ENCODE measurements at places on chromosomes 5 and 9. TPM values are rescaled to one million over a fixed set of nuclear protein-coding genes. Genes with fewer than 3 reads are reported as not detected.
A peak's percentile ranks its signal among the peaks of the same experiment; 100 is the strongest.

Gene FCN2
- total RNA-seq = not detected

Gene PAIP2
- 96.0 TPM for total RNA-seq

Gene PLPP7
- total RNA-seq = 0.21 TPM

Gene CNTNAP3B
- total RNA-seq = not detected

Gene MLANA
- total RNA-seq = not detected

Gene GFPT2
- not detected for total RNA-seq

Gene IFNE
- total RNA-seq = not detected

Gene PCDHAC2
- not detected for total RNA-seq

Gene SMIM3
- 8.9 TPM for total RNA-seq

GRCh38 chr9:7802666-7803065 is 3.1 kb upstream of the DMAC1 start:
- peaks cover 20% of the 10 kb centered on the region for H3K4me1 ChIP-seq
- DNase-seq = no peak
- peaks cover 9% of the 10 kb centered on the region for H3K36me3 ChIP-seq
- no peaks in the 10 kb centered on the region for H3K27me3 ChIP-seq

GRCh38 chr9:74083681-74084433 is 413.3 kb upstream of the RORB start:
- no peaks in the 10 kb centered on the region for H3K27me3 ChIP-seq
- no peaks in the 10 kb centered on the region for H3K4me1 ChIP-seq
- H3K27ac ChIP-seq = no peak overlapping the region
- H3K4me3 ChIP-seq = no peak overlapping the region
- no peaks in the 10 kb centered on the region for H3K36me3 ChIP-seq
- DNase-seq = no peak

- H3K4me3 ChIP-seq = no peak overlapping the region
Measured at GRCh38 chr5:78005021-78005785, 229.1 kb upstream of the TBCA start.

DNA sequence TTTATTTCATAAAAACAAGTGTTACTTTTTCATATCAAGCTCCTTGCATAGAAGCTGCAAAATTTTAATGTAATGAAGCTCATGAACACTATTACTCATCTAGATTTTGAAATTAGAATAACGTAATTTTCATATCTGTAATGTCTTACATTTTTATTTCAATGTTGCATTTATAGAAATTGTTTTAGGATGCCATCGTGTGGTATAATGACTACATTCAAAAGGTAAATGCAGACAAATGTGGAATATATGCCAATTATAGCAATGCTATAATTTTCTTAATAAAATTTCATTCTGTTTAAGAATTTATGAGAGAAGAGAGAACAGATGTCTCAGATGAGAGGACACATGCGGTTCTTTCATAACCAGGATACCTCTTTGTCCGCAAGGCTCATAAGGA is 230.2 kb downstream of the TMEM232 start:
- no peak overlapping the region for H3K27ac ChIP-seq
- no peaks in the 10 kb centered on the region for H3K4me1 ChIP-seq
- no peak for DNase-seq
- H3K36me3 ChIP-seq = no peaks in the 10 kb centered on the region

- no peak for DNase-seq
- H3K4me1 ChIP-seq = no peaks in the 10 kb centered on the region
- no peak overlapping the region for H3K4me3 ChIP-seq
Measured at GRCh38 chr5:147176422-147176821, 58.4 kb upstream of the STK32A start.

DNA sequence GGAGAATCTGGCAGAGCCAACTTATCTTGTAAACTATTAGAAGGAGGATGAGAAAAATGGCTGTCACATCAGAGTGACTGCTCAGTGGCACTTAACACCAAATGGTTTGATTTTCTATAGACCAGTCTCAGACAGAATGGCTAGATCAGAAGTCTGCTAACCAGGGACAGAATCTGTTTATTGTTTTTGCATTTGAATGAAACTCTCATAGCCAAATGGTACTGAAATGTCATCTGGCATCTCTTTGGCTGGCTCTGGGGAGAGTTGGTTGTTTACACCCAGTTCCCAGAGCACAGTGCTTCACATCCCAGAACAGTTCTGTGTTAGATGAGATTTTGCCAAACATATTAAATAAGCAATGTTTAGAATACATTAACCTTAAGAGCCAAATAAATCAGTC is 106.6 kb upstream of the HMHB1 start:
- no peaks in the 10 kb centered on the region for H3K4me1 ChIP-seq
- no peaks in the 10 kb centered on the region for H3K27me3 ChIP-seq

DNA sequence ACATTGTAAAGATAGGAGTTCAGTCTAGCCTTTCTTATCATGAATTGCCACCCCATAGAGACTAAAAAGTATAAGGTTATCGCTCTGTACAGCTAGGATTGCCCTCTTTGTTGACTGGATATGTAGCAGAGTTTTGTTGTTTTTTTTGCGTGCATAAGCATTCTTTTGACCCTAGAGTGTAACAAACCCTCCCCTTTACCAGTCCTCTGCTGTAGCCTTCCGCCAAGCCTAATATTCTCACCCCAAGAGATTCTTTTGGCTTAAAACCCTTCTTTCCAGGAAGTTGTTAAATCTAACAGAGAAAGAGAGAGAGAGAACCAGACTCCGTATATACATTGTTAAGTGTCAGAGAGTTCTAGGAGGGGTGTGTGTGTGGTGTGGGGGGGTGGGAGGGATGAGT is 113.9 kb downstream of the FGF1 start:
- H3K27ac ChIP-seq = no peak overlapping the region
- H3K27me3 ChIP-seq = no peaks in the 10 kb centered on the region
- peaks cover 5% of the 10 kb centered on the region for H3K4me1 ChIP-seq
- H3K4me3 ChIP-seq = no peak overlapping the region
- no peak for DNase-seq
- H3K36me3 ChIP-seq = no peaks in the 10 kb centered on the region

DNA sequence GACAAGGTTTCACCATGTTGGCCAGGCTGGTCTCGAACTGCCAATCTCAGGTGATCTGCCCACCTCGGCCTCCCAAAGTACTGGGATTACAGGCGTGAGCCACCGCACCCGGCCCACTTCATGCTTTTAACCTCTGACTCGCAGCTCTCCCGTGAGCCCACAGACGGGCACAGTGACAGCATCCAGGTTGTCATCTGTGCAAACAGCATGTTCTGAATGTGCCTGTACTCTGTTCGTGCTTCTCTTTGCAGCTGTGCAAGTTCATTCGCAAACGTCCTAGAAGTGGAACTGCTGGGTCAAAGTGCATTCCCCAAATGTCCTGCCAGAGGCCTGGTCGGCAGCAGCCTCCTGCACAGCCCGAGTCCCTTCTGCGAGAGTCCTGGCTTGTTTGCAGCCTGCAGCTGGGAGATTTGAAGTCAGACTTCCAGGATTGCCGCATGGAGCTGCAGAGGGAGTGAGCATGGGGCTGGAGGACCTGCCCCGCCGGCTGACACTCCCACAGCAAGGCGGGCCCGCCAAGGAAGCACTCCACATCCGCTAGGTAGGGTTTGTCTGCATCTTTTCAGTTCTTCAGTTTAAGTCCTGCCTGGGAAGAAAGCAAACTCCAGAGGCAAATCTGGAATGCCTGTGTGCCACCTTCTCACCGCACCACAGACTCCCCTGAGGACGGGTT is 3.4 kb downstream of the BRD3OS start:
- peaks cover 14% of the 10 kb centered on the region for H3K36me3 ChIP-seq
- peaks cover 9% of the 10 kb centered on the region for H3K4me1 ChIP-seq
- no peak for DNase-seq
- no peaks in the 10 kb centered on the region for H3K27me3 ChIP-seq
- H3K4me3 ChIP-seq = no peak overlapping the region

- peaks cover 10% of the 10 kb centered on the region for H3K36me3 ChIP-seq
- peak overlapping the region; percentile 28 for H3K27ac ChIP-seq
- no peak for DNase-seq
- peaks cover 3% of the 10 kb centered on the region for H3K27me3 ChIP-seq
- peaks cover 10% of the 10 kb centered on the region for H3K4me1 ChIP-seq
Measured at GRCh38 chr9:129406278-129407225, 214.3 kb downstream of the C9orf50 start.

DNA sequence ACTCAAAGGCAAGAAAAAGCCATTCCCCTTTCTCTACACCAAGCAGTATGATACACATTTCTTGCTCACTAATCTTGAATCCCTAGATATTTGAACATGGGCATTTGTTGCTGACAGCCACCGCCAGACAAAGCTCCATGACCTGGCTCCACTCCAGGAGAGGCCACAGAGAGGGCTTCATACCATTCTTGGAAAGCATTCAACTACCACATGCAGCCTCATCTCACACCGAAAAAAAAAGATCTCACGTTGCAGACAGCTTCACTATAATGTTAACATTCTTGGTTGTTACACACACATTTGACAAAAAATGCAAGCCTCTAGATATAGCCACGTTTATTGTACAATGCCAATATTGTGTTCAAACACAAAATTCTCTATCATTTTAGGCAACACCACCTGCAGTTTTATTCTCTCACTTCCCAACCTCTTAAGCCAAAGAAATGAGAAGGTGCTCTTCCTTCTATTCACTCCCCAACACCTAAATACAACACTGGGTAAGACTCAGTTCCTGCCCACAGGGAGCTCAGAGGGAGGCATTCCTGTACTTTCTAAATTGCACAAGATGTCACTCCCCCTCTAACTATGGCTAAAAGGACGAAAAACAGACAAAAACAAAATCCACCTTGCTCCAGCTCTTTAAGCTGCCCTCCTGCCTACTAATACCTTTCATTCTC is 222.4 kb downstream of the TSSK1B start:
- H3K27ac ChIP-seq = no peak overlapping the region
- H3K4me3 ChIP-seq = no peak overlapping the region
- H3K4me1 ChIP-seq = no peaks in the 10 kb centered on the region
- no peaks in the 10 kb centered on the region for H3K36me3 ChIP-seq
- H3K27me3 ChIP-seq = no peaks in the 10 kb centered on the region

- H3K27ac ChIP-seq = no peak overlapping the region
- H3K27me3 ChIP-seq = peaks cover 13% of the 10 kb centered on the region
- H3K4me3 ChIP-seq = no peak overlapping the region
- no peak for DNase-seq
- peaks cover 8% of the 10 kb centered on the region for H3K4me1 ChIP-seq
- H3K36me3 ChIP-seq = no peaks in the 10 kb centered on the region
Measured at GRCh38 chr5:32504989-32505596, 60.6 kb upstream of the ZFR start.

DNA sequence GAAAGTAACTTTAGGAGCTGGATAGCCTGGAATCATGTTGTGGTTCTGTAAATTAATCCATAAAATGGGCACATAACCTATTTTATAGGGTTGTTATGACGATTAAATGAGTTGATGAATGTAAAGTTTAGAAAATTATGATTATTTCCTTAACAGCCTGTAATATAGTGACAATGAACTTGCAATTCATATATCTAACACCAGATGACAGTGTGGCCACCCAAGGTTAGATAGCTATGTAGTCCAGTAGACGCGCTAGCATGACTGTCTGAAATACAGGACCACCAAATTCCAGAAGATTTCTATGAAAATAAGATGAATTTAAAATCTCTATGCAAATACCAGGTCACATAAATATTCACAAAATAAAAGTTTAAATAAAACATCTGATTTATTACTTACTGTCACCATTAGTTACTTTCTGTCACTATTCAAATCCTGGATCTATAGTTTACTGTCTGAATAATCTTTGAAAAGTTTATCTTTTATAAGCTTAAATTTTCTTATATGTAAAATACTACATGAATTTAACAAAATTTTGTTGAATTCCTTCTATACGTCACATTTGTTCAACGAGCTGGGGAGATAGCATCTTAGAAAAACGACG is 26.1 kb upstream of the MACIR start:
- no peak overlapping the region for H3K27ac ChIP-seq
- H3K27me3 ChIP-seq = peaks cover 29% of the 10 kb centered on the region
- no peaks in the 10 kb centered on the region for H3K36me3 ChIP-seq
- H3K4me3 ChIP-seq = no peak overlapping the region
- peak; percentile 27 for DNase-seq

GRCh38 chr5:139985290-139985689 is 57.8 kb downstream of the NRG2 start:
- H3K36me3 ChIP-seq = no peaks in the 10 kb centered on the region
- no peaks in the 10 kb centered on the region for H3K4me1 ChIP-seq
- H3K27me3 ChIP-seq = peaks cover 22% of the 10 kb centered on the region

DNA sequence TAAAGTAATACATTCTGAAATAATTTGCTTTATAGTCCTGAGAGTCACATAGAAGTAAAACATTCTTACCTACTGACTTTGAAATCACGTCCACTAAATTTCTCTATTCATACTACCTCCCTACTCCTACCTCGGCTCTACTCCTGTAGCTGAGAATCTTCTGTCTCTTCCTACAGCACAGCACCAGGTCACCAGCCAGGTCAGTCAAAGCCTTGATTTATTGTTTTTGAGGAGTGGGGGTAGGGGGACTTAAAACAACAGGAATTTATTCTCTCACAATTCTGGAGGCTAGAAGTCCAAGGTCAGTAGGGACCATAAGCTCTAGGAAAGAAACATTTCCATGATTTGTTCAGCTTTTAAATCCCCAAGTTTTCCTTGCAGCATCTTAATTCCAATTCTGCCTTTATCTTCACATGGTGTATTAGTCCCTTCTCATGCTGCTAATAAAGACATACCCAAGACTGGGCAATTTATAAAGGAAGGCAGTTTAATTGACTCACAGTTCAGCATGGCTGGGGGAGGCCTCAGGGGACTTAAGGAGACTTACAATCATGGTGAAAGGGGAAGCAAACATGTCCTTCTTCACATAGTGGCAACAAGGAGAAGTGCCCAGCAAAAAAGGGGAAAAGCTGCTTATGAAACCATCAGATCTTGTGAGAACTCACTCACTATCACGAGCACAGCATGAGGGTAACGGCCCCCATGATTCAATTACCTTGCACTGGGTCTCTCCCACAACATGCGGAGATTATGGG is 49.6 kb upstream of the CCNG1 start:
- H3K27ac ChIP-seq = no peak overlapping the region
- H3K36me3 ChIP-seq = no peaks in the 10 kb centered on the region
- no peak overlapping the region for H3K4me3 ChIP-seq
- no peaks in the 10 kb centered on the region for H3K4me1 ChIP-seq
- DNase-seq = no peak

- H3K36me3 ChIP-seq = no peaks in the 10 kb centered on the region
- H3K27ac ChIP-seq = no peak overlapping the region
- no peak overlapping the region for H3K4me3 ChIP-seq
- H3K27me3 ChIP-seq = peaks cover 3% of the 10 kb centered on the region
- no peaks in the 10 kb centered on the region for H3K4me1 ChIP-seq
Measured at GRCh38 chr9:110880189-110880588, 158.1 kb downstream of the LPAR1 start.

DNA sequence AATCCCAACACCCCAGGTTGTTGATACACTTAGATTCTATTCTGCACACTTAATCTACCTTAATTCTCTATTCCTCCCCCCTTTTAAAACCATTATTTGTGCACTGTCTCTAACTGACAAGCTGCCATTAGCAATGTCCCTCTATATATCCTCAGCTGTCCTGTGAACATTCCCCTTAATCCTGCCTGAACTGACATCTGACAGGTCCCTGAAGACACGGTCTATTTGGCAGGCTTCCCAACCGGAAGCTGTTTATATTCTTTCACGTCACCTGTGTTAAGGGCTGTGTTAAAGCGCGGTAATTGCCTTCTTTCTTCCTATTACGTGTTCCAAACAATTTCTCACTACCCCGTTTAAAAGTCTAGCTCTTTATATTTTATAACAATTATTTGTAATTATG is 277.3 kb downstream of the CDH9 start:
- DNase-seq = no peak
- no peak overlapping the region for H3K27ac ChIP-seq
- H3K4me1 ChIP-seq = no peaks in the 10 kb centered on the region
- no peaks in the 10 kb centered on the region for H3K36me3 ChIP-seq

Measured in activated CD4-positive, alpha-beta T cell treated with anti-CD3 and anti-CD28 coated beads, Interleukin-2, amount 10 ng/mL, durations not matched to agents 7 days and 5 days (primary cell).